ENCODE measurements at places on chromosomes 6 and 20.
A peak's percentile ranks its signal among the peaks of the same experiment; 100 is the strongest.

- no peak for DNase-seq
Observed at GRCh38 chr20:61500791-61501321, 248.8 kb downstream of the CDH4 start.

DNA sequence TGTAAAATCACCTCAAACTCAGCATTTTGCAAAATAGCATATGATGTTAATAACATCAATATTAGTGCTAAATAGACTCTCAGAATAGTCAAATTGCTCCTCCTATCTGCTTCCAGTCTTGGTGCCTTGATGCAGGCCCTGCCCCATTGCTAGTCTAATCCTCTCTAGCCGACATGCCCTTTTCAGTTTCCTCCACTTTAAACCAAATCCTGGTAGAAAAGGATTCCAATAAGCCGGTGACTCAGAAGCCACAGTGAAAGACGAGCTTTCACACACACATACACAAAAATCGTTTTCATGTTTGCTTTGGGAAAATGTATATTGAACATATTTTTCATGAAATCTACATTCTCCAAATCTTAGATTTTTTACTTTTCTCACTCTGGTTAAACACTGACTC is 203.1 kb downstream of the LMBRD1 start:
- no peak for DNase-seq

- no peak for DNase-seq
Observed at GRCh38 chr6:93779086-93779841, 359.9 kb upstream of the EPHA7 start.

- DNase-seq, result no peak
Observed at GRCh38 chr6:143039548-143039947, 21.1 kb upstream of the AIG1 start.

GRCh38 chr20:61922411-61922810 is 143.3 kb downstream of the TAF4 start:
- DNase-seq, result no peak

- DNase-seq, result no peak
Observed at GRCh38 chr6:99307295-99307907, 42.1 kb downstream of the FAXC start.

DNA sequence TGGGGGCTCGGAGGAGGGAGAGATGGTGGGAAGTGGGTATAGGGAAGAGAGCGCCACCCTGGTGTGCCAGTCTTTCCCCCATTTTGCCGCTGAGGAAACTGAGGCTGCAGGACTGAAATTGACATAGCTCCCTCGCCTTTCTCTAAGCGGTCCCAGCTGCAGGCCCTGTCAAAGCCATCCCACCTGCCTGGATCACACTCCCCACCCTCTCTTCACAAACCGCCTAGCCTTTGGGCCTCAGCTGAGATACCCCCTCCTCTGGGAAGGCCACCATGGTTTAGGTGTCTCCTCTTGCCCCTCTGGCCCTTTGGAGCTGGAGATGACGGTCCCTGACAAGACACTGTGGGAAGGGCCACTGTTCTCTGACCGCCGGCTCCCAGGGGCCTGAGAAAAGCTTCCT is 16.9 kb downstream of the SRC start:
- DNase-seq, result no peak

DNA sequence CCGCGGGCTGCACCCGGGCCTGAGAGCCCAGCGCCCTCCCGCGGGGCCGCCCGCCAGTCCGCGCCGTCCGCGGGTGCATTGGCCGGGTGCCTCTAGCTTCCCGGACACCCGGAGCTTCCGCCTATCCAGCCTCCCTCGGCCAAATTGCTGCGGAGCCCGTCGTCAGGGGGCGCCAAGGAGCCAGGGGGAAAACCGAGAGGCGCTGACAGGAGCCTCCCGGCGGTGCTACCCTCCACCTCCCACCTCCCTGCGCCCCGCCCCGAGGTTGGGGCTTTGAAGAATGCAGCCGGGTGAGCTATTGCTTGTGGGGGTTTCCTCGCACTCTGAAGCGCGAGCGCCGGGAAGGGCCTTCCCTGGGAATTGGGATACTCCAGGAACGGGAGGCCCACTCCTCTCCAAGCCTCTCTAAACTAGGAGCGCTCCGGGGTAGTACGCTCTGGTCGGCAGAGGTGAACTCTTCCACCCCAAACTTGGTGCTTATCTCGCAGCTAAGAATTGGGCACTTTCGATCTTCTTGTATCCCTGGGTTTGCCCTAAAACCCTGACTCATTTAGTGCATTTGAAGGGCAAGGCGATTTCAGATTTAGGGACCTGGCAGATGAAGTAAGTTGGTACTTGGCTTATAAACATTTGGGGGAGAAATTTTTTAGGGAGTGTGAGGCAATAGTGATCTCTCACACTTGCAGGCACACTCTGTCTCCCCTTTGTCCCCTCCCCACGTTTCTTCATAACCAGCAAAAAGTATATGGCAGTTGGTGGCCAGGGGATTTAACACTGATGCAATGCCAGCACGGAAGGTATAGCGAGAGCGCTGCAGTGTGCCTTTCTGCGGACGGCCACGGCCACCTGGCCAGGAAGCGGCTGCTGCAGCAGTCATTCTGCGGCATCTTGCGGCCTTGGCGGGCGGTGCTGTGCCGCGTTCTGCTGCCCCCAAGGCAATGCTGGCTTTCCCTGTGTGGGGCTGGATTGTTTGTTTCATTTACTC is 556 bp downstream of the BEND6 start:
- peak; percentile 48 for DNase-seq

- no peak for DNase-seq
Observed at GRCh38 chr20:3420211-3420707, 12.8 kb upstream of the DNAAF9 start.

DNA sequence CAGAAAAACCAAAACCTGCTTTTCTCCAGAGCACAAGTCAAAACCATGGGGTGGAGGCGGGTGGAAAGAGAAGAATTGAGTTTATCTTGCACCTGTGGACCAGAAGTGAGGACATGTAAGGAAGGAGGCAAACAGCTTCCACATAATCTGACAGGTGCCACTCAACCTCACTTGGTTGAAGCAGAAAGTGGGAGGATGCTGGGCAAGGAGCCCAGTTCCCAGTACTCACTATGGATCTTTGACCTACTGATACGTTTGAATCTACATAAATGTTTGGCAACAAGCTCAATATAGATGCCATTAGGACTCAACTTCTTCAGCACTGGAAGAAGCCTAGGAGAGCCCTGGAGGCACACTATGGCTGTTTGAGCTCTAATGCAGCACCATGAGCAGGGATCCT is 285.5 kb downstream of the KIF16B start:
- no peak for DNase-seq

DNA sequence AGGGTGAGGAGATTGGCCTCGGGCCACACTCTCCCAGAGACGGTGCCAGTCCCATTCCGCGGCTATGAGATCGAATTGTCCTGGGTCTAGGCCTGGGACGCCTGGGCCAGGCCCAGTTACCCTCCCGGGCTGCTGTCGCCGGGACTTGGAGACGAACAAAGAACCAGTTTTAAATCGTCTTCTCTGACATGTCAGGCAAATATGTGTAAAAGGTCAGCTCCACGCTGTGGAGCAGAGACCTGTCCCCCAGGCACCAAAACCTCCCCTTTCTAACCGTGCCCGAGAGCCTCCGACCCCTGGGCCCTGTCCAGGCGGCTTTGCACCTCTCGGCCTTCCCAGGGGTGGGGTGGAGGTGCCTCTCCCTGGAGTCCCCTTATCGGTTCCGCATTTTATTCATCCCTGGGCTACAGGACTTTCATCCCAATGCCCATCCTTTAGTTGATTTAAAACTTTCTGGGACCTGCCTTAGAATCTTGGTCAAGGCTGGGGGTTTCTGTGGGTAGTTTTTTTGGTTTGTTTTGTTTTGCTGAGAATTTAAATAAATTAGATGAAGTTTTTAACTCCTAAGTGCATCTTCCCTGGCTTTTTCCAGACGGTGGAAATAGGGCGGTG is 5.8 kb upstream of the TFAP2A start:
- DNase-seq, result no peak

GRCh38 chr6:138429761-138430160 is 25.7 kb downstream of the HEBP2 start:
- no peak for DNase-seq

- no peak for DNase-seq
Observed at GRCh38 chr6:14664621-14665315, 547.2 kb downstream of the CD83 start.

- DNase-seq, result no peak
Observed at GRCh38 chr6:166005944-166006899, 161.4 kb downstream of the TBXT start.

DNA sequence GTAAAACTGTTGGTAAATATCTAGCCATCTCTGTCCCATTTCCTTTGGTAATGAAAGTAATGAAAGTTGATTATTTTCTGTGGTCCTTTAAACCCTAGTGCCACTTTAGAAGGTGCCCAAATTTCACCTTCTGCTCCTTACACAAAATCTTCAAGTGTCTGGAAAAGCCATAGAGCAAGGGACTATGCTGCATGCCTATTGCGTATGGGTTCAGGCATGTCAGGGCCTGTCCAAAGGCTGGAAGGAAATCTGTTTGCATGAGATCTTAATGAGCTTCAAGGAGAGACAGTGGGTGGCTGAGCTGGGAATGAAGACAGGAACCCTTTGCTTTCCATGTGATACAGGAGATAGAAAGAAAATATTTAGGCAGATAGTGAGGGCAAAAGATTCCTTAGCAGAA is 66.6 kb upstream of the CCN6 start:
- DNase-seq, result no peak
